ENCODE measurements at places on chromosomes 3 and 15.

- DNase-seq = no peak
Observed at GRCh38 chr3:57446318-57446841, 97.8 kb downstream of the DNAH12 start.

- DNase-seq = peak; percentile 15
Observed at GRCh38 chr3:45225465-45226205, 452 bp downstream of the TMEM158 start.

DNA sequence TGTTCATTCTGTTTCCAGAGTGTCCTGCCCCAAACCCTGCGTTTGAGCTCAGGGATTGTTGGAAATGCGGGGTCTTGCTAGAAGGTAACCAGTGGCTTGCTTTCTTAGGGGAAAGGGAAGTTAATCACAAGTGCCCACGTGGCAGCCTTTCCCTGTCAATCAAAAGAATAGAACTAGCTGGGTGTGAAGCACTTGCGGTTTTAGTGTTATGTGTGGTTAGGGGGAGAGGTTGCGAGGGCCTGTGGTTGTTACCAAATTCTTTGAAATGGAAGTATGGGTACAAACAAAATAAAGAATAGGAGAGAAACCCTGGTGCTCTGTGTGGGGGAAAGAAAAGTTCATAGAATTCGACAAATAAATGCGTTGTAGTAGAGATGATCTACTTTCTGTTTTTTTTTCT is 67.6 kb downstream of the FNDC3B start:
- DNase-seq = peak; percentile 30

DNA sequence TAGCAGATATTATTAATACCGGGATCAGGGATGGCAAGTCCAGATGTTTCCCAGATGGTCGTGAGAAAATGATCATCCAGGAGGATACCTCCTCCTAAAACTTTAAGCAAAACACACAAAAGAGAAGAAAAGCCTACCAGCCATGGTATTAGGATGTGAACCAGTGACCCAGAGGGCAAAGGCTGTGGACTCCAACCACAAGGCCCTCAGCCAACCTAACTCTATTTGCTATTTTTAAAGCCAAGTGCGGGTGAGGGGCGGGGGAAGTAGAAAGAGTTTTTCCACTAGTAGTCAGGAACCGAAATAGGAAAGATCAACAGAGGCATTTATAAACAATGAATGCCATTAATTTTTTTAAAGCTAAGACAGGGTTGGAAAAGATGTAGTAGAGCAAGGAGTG is 77.4 kb downstream of the STAC start:
- DNase-seq = no peak

GRCh38 chr15:77642793-77643430 is 10.2 kb upstream of the LINGO1 start:
- no peak for DNase-seq

DNA sequence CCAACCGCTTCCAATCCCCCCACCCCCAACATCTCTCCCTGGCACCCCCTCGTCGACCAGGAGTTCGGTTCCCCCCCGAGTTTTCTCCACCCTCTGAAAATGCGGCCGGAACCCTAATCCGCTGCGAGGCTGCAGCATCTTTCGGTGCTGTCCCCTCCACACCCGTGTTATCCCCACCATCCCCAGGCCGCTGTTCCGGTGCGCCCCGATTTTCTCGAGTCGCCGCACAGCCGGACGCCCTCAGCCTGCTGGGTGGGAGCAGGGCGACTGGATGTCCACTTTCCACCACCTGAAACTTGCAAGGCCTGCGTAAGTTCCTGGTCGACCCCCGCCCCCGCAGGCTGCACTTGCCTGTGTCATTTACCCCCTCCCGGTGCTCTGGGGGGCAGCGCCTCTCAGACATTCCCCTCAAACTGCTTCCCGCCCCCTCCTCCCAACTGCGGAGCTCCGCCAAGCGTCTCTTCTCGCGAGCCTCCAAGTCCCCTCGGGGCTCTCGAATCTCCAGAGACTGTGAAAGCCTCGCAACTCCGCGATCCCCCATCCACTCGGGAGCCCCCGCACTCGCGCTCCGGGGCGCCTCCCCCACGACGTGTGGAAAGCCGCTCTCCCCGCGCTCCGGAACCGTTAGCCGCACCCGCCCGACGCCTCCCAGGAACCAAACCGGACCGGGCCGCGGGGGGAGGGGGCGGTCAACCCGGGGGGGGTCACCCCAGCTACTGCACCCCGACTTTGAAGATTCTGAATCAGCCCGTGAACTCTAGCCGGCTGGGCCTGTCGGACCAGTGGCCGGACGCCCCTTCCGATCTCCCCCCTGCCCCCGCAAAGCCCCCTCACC is 566 bp downstream of the ETV5 start:
- DNase-seq = no peak

GRCh38 chr15:93829115-93829870 is 402.1 kb upstream of the MCTP2 start:
- DNase-seq = no peak

DNA sequence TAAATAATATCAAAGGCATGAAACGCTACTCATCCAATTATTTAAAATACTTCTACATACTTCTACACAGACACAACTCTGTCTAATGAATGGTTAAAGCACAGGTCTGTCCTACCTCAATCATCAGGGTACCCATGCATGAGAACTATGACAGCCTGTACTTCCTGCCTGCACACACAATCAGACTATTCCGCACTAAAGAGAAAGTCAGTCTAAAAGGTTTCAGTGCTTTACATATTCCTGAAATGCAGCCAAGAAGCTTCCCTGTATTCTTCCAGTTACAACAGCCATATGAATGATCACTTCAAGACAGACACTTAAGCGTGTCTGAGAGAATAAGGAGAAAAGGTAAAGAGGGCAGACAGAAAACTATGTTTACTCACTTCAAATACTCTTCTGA is 58.8 kb downstream of the TUBGCP4 start:
- no peak for DNase-seq

DNA sequence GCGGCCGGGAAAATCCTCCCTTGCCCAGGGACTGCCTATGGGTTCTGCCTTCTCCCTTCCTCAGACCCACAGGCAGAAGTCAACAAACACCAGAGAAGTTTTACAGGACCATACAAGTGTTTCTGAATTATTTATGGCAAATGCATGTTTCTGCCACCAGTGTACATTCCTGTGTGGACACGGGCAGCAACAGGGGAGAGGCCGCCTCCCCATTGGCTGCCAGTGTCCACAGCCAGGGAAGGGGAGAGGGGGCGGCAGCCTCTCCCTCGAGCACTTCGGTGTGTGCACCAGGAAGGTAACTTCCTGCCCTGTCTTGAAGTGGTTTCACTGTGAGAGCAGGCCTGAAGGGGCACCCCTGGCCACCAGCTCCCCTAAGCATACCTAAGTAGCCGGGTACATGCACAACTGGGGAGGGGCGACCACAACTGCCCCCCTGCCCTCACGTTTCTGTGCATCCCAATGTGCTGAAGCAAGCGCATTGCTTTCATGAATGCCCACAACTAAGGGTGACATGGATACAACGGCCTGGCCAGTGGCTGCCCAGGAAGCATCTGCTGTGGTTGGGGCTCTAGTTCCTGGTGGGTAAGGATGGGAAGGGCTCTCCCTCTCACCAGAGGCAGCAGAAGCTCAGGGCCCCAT is 14.8 kb upstream of the SHISA5 start:
- DNase-seq = no peak

- no peak for DNase-seq
Observed at GRCh38 chr3:8669019-8669418, 24.4 kb upstream of the SSUH2 start.

GRCh38 chr3:188926741-188927511 is 244.8 kb upstream of the TPRG1 start:
- no peak for DNase-seq
